NCI-H2107 (cell line): ENCODE measurements at places on chromosomes 4 and X.

DNA sequence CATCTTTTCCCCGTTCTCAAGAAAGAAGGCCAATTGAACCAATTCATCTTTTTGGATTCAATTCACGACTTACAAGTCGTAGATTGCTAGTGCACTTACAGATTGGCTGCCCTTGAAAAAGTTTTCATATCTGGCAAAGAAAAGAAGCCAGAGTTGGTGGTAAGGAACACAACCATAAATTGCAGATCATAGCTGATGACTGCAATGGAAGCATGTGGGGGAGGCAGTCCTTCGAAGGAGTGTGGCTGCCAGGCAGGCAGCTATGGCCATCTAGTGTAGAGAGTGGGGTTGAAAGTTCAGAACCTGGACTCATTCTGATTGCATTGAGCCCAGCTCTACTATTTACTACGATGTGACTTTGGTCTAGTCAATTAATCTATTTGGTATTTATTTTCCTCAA is 4.5 kb downstream of the GPM6A start:
- no peak for DNase-seq

GRCh38 chr4:153825691-153826090 is 36.8 kb upstream of the SFRP2 start:
- no peak for DNase-seq

DNA sequence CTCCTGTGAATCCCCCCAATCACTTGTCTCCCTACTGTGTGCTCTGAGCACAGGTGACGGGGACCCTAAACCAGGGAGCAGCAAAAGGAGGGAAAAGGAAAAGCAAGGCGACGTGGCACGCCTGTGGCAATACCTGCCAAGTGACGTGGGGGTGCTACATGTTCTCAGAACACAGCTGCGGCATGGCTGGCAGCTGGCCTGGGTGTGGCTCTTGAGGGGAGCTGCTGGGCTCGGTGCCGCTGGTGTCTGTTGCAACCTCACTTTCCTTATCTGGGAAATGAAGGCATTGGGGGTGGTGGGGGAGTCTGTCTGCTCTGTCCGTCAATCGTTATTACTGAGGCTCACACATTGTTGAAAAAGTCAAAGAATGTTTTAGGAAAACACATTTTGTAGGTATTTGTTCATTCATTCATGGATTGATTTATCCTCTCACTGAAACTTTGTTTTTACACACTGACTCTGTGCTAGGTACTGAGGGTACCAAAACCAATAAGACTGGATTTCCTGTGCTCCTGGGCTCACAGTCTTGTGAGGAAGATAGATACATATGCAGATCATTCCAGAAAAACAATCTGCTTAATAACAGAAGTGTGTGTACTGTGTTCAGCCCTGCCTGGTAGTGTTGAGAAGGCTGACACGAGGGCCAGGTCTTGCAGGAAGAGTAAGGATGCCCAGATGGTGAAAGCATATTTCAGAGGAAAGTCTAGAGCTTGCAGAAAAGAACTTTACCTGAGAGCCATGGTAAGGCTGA is 217.6 kb downstream of the PTTG2 start:
- DNase-seq, result peak; percentile 7

DNA sequence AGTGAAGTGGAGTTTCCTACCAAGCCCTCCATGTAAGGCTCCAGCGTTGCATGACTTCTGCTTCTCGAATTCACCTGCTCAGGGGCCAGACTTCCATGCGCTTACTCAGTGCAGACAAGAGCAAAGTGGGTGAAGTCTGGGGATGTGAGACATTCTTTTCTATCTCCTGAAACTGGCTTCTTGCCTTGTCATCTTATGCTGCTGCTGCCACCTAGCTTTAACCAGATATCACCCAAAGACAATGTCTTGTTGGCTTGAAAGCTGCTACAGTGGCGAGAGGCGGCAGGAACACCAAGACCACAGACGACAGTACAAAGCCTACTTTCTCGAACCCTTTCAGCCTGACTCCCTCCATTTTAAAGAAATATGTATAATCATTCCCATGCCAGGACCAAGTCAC is 103.6 kb upstream of the ADGRG2 start:
- DNase-seq, result no peak

DNA sequence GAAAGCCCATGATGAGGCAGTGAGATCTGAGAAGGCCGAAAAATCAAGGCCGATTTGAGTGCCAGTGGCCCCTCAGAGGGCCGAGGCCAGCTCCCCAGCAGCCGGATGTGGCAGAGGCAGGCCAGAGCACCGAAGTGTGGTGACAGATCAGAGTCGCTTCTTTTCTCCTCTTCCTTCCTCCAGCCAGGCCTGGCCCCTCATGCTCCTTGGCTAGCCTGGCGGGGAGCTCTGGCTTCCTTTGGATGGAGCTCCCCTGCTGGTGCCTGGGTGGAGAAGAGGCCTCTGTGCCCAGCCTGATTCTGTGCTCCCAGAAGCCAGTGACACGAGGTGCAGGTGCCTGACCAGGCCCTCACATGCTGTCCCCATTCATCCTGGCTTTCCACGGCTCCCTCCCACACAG is 127.2 kb upstream of the PABPC4L start:
- no peak for DNase-seq
